Right ventricle myocardium superior (tissue), 1 donor: ENCODE measurements at places on chromosomes 3 and 15.

GRCh38 chr3:187740421-187741399 lies 4.6 kb downstream of the BCL6 start:
- DNase-seq, result peak; percentile 82

DNA sequence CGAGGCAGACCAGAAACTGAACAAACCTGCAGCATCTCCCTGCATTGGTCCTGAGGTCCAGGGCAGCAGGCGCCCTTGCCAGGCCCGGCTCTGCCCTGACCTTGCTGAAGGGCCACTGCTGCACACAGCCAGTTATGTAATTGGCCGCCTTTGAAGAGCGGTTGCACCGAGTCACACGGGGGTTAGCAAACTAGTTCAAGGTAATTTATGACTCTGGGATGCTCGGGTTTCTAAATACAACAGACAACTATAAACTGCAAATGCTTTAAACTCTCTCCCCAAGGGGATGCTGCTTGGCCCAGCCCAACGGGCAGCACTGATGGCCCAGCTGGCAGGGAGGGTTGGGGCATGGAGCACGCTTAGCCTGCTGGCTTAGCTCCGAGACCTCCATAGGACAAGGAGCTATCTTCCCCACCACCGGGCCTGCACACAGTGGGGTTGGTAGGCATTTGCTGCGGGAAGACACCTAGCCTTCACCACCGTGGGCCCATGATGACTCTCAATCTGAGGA lies 60.3 kb upstream of the IQSEC1 start:
- DNase-seq, result peak; percentile 19

DNA sequence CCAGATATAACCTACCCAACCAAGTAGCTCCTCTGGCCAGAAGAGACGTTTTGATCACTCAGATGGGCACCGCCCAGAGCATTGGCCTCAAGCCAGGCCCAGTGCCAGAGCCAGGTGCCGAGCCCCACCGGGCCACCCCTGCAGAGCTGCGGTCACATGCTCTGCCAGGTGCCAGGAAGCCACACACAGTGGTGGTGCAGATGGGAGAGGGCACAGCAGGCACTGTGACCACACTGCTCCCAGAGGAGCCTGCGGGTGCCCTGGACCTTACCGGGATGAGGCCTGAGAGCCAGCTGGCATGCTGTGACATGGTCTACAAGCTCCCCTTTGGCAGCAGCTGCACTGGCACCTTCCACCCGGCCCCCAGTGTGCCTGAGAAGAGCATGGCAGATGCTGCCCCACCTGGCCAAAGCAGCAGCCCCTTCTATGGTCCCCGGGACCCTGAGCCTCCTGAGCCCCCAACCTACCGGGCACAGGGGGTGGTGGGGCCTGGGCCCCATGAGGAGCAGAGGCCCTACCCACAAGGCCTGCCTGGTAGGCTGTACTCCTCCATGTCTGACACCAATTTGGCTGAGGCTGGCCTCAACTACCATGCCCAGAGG lies 19.1 kb upstream of the APEH start:
- no peak for DNase-seq

- no peak for DNase-seq
These were observed 347.9 kb upstream of the STAC start for GRCh38 chr3:36032180-36033047.

- DNase-seq, result no peak
These were observed 34.7 kb downstream of the MYO5A start for GRCh38 chr15:52493968-52494367.

GRCh38 chr3:71037775-71038174 lies 545.8 kb downstream of the FOXP1 start:
- DNase-seq, result no peak

- no peak for DNase-seq
These were observed 36.3 kb downstream of the CDC25A start for GRCh38 chr3:48151807-48152427.

DNA sequence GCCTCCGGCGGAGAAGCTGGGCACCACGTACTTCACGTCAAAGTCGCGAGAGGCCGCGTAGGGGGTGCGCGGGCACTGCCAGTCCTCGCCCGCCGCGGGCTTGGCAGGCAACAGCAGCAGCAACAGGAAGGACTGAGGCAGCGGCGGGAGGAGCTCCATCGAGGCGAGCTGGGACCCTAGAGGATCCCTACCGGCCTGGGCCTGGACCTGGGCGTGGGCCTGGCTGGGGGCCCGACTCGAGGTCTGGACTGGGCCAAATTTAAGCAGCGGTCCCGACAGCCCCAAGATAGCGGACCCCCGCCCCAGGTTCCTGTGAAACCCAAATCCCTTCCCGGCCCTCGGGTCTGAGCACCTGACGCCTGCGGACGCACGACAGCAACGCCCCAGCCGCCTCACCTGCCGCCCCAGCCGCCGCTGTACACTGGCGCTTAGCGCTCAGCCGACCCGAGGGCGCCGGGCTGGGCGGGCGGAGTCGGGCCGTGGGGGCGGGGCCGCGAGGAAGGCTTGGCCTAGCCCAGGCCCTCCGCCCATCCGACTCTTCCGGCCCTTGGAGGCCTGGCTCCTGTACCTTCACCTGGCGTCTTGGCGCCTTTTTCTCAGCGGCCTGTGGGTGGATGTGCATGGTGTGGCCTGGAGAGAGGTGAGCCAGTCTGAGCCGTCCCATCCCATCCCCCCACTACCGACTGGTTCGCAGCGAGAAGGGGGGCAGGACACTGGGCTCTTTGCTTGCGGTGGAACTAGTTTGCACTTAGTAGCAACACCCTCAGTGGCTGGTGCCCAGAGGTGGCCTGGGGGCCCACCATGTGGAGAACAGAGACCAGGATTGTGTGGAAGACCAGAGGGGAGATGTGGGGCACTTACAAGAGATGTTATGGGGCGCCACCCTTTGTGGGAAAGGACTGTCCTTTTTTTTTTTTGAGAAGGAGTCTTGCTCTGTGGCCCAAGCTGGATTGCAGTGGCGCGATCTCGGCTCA lies at the start of gene MST1R:
MST1R (minus strand) TSS at position 423 of the 974 bp plus-strand sequence; CDS start at position 159, 264 bp downstream.
- peak; percentile 87 for DNase-seq

DNA sequence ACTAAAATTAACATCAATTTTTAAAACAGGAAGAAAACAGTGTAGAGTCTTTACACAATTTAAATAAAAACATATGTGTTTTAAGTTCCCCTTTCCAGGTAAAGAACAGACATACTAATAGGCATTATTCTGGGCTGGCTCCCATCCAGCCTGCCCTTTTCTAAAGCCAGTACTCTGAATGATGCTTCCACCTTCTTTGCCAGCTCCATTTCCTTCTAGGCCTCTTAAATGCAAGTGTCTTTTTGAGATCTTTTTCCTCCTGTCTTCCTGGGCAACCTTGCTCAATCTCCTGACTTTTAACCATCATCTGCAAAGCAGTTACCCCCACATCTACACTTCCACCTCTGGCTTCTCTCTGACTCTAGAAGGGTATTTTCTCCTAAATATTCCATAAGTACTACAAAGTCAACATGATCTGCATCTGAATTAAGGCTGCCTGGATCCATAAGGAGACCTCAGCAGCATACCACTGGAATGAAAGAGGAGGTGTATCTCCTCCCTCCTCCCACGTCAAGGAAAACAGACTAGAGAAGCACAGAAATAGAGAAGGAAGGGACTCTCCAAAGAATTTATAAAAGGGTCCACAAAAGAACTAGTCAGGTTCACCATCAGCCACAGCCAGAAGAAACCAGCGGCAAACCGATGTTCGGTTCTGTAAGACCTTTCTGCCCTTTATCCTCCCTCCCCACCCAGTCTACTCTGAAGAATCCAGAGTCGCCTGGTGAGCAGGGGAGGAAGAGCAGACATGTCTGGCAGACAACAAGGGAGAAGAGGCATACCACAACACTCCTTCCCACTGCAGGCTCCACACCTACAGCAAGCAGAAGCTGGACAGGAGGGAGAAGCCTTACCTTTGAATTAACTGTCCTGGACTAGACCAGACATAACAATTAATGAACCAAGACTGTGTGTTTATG lies 47.1 kb downstream of the GOLIM4 start:
- no peak for DNase-seq

DNA sequence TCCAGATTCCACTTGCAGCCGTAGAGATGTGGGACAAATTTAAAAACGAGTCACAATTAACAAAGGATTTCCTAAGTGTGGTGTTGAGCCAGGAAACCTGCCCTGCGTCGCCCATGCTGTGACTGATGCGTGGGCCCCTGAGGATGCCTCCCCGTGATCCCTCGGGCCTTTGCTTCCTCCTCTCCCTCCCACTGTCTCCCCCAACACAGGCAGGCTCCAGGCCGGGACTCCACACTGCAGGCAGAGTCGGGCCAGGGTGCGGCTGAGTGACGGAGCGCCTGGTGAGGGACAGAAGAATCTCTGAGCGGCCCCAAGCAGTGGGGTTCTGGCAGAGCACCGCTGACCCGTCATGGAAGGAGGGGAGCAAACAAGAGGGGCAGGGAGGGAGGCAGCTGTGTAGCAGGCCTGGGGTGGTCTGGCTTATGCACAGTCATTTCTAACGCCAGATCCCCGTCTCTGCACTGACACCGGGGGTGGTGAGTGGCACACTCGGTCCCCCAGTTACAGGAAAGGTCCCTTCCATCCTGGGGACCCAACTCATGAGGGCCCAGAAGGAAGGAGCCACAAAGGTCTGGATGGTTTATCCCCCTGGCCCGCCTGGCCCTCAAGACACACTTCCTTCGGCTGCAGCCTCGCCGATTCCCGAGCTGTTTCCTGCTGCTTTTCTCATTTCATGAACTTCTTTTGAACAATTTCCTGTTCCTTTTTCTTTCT lies 91.0 kb downstream of the XXYLT1 start:
- no peak for DNase-seq

GRCh38 chr3:195692354-195692685 lies 28.5 kb upstream of the MUC20 start:
- no peak for DNase-seq

DNA sequence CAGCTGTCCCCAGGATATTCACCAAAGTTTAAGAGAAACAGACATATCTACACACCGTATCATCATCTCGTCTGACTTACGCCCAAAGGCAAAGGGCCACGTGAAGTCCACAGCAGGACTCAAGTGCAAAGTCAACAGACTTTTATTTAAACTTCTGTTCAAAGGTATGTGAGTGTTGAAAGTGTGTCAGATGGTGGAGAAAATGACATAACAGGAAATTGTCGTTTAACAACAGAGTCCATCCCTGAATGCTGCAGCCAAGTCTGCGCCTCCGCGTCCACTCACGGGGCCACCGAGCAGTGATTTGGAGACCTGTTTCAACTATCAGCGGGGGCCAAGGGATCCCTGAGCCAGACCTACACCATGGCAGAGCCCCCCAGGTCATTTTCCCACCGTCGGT lies 165.6 kb downstream of the XXYLT1 start:
- DNase-seq, result peak; percentile 46

- DNase-seq, result no peak
These were observed 20.3 kb upstream of the RAB6B start for GRCh38 chr3:133915685-133916658.

DNA sequence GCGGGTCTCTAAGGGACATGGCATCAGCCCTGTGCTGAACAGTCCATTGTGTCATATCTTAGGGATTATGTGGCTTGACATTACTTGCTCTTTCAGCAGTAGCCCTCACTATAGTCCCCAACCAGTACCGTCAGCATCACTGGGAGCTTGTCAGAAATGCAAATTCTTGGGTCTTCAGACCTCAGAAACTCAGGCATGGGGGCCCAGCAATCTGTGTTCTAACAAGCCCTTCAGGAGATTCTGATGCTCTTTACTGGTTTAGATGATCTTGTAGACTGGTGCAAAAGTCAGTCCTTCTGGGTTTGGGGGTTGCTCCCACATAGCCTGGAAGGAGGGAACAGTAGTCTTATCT lies 39.0 kb upstream of the TRAK1 start:
- no peak for DNase-seq

DNA sequence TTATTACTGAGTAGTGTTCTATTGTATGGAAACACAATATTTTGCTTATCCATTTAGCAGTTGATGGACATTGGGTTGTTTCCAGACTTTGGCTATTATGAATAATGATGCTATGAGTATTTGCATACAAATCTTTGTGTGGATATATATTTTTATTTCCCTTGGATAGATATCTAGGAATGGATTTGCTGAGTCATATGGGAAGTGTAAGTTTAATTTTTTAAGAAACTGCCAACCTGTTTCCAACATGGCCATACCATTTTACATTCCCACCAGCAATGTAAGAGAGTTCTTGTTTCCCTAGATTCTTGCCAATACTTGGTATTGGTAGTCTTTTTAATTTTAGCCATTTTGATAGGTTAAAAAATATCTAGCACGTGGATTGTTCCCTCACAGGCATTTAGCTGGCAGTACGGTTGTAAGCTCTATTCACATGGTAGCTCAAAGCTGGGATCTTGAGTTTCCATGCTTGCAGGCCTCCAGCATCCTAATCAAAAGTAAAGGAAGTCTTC lies 45.7 kb upstream of the TNIK start:
- no peak for DNase-seq
